ENCODE measurements at places on chromosomes 2 and 18.

DNA sequence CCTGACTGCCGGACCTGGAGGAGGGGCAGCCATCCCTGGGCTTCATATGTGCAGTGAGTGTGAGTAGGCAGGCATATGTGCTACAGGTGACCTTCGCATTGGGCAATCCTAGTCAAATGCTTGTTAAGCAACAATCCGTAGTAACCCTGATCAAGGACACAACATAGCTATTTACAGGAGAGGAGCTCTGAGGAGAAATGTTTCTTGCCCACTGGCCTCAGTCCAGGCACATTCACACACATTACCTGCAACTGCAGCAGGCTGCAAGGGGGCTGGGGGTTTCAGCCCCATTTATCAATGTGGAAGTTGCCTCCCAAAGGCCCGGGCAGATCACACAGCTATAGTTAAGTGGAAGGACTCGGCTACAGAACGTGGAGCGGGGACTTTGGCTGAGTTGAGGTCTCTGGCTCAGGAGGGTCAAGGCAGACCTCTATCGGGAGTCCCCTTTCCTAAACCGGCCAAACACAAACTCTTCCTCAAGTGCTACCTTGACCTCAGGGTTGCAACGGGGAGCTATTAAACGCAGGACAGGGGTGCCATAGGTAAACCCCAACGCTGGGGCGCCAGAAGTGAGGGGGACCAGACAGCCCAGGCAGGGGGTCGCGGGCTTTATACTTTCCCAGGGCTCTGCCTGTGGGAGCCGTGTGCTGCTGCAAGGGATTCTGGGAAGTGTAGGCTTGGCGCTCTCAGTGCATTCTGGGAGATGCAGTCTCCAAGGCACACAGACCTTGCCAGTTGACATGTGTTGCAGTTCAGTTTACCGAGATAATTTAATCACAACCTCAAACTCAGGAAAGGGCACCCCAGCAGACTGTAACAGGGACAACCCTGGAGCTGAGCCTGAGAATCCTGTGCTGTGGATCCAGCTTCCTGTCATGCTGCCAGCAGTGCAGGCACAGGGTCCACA is 9.4 kb downstream of the KHK start:
- peak; percentile 75 for DNase-seq

DNA sequence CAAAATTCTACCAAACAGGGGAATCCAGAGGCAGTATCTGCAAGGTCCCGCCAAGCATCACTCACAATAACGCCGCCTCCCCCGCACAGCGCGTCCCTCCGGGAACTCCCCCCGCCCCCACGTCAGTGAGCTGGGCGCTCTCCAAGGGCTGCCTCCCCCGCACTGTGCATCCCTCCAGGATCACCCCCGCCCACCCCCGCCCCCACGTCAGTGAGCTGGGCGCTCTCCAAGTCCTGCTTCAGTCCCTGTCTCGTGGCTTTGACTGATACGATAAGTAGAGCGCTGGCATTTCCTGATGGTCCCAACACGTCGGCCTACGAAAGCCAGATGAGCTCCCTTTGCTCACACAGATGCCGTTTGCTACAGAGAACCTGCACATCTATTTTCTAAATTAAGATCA is 130.7 kb upstream of the TPO start:
- no peak for DNase-seq

- peak; percentile 83 for DNase-seq
These were observed 558 bp downstream of the THAP4 start for GRCh38 chr2:241636182-241637017.

DNA sequence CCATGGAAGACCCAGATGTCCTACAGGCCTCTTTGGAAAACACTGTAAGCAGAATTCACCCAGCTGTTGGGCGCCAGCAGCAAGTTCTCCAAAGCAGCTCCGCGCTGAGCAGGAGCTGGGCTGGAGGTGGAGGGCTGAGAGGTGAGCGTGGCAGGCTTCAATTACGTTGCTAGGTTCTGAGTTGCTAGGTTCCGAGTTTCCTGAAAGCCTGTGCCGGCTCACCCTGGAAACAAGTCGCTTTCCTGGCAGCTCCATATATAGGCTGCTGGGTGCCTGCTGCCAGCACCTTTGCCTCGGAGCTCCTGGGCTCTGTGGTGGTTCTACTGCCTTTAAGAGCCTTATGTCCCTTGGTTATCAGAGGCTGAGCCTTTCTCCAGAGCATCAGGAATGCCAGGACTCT is 14.4 kb upstream of the EGR4 start:
- no peak for DNase-seq

GRCh38 chr18:79872527-79873444 is 75.0 kb downstream of the KCNG2 start:
- DNase-seq, result no peak

DNA sequence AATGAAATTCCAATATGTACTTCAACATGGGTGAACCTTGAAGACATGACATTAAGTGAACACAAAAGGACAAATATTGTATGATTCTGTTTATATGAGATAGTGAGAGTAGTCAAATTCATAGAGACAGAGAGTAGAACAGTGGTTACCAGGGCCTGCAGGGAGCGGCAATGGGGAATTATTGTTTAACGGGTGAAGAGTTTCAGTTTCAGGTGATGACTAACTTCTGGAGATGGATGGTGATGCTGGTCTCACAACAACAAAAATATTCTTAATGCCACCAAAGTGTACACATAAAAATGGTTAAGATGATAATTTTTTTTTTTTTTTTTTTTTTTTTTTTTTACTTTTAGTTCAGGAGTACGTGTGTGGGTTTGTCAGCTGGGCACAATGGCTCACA is 109.4 kb upstream of the TMEM200C start:
- DNase-seq, result no peak

- no peak for DNase-seq
These were observed 104.6 kb downstream of the ITGB1BP1 start for GRCh38 chr2:9318461-9319337.

DNA sequence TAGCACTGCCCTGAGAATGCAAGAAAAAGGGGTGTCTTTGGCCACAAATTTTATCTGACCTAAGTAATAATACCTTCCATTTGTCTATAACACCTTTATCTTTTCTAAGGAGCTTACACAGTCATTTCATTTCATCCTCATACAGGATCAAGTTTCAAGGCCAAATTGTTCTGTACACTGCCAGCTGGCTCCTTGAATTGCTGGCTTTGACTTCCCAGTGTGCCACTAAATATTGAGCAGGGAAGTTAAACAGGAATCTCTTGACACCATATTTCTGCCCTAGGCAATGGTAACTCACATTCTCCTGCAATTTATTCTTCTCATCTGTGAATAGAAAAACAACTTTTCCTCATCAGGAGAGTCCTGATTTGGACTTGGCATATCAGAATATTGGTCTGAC is 195.1 kb upstream of the LRP1B start:
- DNase-seq, result no peak
